Heart right ventricle (tissue), 16 donors: ENCODE measurements at places on chromosomes 1 and 21. TPM values are rescaled to one million over a fixed set of nuclear protein-coding genes. Genes with fewer than 3 reads are reported as not detected.

Gene BCL2L15
- not detected for total RNA-seq

- DNase-seq: no peak
Observed at GRCh38 chr1:169200319-169200718, 93.8 kb downstream of the ATP1B1 start.

Gene TYW3
- 17.9 TPM for total RNA-seq

DNA sequence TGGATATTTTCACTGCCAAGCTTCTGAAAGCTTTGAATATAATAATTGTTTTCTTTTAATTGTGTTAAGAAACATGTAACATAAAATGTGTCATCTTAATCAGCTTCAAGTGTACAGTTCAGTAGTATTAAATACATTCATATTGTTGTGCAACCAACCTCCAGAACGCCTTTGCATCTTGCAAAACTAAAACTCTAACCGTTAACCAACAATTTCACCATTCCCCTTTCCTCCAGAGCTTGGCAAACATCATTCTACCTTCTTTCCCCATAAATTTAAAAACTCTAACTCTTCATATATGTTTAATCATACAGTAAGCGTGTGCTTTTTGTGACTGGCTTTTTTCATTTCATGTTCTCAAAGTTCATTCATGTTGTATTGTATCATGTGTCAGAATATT is 2.1 kb downstream of the MNDA start:
- DNase-seq: no peak

Gene OR10Z1
- not detected for total RNA-seq

DNA sequence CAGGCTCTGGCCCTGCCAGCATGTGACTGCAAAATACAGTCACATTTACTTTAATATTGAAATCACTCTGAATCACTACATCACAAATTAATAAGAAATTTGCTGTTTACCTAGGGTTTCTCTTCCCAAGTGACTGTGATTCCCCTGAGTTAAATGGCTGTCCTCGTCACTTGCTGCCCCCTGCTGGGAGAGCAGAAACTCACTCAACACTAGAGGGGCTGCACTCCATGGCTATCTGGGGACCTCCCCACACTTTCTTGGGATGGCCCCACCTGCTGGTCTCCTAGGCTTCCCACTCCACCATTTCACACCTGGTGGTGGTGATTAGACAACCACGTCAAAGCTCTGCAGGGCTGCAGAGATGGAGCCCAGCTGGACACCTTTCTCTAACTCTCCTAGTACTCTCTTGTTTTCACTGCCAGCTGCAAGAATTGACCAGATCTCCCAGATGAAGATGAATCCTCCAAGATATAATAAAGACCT is 63.4 kb downstream of the CD2 start:
- no peak for DNase-seq

DNA sequence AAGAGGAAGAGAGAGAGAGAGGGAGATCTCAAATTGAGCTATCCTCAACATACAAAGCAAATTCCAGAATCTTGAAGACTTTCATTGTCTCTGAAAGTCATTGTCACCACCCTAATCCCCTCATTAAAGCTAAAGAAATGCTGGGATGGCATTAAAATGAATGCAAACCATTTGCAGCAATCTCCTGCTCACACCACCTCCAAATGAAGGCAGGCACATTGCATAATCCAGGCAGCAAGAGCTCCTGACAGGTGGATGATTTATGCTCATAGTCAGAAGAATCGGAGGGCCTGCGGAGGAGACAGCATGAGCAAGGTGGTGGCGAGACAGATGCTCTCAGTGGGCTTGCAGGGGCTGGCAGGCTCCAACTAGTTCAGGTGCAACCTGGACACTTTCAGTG is 90.2 kb downstream of the ESRRG start:
- no peak for DNase-seq
